ENCODE measurements at places on chromosomes 6 and 20. TPM values are rescaled to one million over a fixed set of nuclear protein-coding genes. Genes with fewer than 3 reads are reported as not detected.

- DNase-seq, result no peak
These were observed 716.4 kb upstream of the MARCKS start for GRCh38 chr6:113140721-113141120.

- DNase-seq, result no peak
These were observed 150.4 kb downstream of the RNGTT start for GRCh38 chr6:88813045-88813444.

DNA sequence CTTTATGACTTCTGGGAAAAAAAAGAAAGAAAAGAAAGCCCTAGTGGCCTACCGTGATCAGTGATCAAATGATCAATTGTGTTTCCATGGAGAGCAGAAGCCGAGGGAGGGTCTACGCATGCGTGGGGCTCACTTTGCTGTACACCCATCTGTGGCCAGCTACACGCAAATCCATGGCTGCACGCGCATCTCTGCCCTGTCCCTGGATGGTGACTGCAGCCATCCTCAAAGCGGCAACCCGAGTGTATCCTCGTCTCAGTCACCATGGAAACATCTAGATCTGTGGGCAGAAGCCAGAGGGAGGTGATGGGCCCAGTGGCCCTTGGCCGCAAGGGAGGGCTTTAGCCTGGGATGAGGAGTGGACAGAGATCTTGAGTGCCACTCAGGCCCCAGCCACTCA is 785 bp upstream of the ULBP3 start:
- no peak for DNase-seq

DNA sequence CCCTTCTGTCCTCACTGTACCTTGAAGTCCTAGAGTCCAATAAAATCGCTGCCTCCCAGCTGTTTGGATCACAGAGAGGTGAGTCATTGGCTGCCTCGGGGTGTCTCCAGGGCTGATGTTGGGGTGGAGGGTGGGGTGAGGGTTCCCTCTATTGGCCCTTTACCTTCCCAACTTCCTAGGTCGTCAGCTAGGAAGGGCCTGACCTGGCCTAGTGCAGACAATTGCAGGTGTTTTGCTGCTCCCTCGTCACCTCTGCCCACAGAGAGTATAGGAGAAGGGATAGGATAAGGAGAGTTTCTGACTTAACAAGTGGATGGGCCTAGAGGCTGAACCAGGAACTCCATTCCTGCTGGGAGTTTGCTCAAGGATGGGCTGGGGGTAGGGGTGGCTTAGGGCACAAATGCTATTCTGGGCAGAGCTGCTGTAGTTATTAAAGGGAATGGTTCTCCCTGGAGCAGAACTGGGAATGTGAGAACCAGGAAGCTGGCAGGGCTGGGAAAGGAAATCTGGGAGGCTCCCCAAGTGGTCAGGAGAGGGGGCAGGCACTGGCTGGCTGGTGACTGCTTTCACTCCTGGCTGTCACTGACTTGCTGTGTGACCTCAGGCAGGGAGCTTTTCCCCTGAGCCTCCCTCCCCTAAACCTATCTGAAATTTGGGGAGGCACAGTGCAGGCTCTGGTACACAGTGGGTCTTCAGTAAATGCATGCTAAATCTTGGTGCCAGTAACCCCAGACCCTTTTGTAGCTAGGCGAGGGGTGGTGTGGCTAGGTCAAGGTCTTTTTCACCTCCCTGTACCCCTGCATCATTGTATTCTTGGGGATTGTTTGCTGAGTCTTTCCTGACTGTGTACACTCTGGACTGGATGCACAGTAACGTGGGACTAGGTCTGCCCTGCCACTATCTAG is 1.5 kb downstream of the TP53INP2 start:
- DNase-seq, result peak; percentile 65

DNA sequence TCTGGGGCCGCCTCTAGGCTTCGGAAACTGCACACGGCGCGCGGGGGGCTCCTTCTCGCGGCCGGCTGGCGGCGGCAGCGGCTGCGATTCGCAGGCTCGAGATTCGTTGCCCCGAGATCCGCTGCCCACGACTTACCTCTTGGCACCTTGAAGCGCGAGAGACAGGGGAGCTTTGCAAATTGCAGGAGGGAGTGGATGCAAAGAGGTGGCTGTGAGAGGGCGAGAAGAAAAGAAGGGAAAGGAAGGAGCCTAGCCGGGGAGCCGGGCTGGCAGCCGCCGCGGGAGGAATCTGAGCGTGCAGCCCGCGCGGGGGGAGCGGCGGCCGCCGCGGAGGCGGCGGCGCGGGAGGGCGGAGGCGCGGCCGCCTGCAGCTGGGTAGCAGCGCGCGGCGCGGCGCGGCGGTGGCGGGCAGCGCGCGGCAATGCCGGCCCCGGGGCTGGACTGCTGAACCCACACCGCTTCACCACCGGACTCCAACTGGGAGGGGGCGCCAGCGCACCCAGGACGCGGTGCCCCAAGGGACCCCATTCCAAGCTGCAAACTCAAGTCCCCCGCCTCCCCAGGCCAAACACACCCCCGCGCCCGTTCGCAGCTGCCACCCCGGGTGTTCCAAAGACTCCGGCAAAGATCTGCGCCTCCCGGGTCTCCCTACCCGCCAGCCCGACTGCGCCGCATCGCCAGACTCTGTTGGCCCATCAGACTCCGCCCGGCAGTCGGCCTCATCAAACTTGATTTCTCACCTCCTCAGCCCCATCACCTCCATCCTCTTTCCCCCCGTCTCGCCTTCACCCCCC is 44.2 kb upstream of the SUPT3H start:
- peak; percentile 84 for DNase-seq

DNA sequence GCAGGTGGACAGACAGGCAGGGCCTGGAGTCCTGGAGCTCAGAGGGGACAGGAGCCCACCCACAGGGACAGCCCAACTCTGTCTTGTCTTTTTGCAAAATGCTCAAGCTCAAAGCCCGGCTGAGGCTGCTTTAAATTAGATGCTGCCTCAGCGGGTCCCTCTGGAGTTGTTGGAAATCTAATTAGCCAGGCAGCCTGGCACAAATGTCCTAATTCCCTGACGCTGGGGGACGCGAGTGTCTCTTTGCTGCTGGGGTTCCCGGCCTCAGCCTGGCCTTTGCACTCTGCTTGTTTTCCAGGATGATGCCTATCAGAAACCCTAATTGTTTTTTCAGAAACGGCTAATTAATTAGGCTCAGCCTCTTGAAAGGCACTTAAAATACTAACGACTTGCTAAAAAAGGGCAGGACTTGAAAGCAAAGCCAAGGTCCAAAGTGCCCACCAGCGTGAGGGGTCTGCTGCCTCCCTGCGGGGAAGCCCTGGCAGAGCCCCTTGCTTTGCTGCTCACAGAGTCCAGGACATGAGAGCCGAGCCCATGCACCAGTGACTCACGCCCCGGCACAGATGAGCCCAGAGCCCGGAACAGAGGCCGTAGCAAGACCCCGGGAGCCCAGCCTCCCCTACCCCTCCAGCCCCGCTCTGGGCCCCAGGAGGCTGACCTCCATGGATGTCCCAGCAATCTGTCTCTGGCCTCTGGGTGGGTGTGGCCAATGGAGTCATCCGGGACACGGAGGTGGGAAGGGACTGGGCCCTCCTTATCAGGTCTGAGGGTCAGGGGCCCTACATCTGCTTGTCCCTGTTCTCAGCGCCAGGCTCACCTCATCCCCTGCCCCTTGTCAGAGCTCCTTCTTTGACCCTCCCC is 46.0 kb upstream of the BHLHE23 start:
- no peak for DNase-seq

DNA sequence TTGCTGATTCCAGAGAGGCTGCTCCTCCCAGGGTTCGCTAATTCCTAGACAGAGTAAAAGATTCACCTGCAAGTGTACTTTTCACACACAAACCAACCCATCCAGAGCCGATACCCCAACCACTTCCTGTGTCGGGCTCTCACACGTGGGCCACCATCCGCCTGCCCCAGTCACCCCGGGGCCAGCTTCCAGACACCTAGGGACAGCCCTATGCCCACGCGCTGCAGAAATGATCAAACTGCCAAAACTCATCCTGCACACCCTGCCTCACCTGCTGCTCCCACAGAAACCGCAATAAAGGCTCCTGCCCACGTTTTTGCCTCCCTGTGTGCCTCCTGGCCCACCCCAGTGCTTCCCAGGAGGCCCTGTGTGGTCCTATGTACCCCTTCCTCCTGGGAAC is 59.5 kb downstream of the PSMG4 start:
- no peak for DNase-seq

GRCh38 chr6:106087548-106088325 is 1.6 kb downstream of the PRDM1 start:
- no peak for DNase-seq

DNA sequence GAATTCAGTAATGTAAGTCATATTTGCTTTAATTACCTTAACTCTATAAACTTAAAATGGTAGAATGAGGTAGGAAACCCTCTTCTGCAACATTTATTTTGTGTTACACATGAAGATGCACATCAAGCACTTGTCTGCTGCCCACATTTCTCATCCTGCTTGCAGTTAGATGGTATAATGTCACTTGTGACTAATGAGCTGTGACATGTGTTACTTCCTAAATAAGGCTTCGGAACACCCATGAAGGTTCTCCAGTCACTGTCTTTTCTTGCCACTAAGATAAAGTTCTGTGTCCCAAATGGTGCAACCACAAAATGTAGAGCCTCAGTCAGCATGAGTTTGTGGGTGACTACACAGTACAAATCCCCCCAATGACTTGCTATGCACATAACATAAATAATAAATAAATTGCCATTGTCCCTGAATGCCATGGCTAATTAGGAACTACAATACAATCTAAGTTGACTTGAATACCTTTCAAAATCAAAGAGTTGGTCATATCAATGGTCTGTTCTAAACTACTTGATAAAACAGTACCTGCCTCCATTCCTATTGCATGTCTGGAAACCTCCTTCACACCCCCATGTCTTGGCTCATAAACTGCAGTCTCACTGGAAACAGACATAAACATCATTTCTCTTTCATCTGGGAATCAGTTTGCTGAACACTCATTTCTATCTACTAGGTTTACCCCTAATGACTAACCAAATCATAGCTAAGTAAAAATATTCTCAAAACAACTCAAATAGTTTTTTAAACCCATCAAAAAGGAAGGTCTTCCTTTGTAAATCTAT is 157.2 kb downstream of the PTPRK start:
- DNase-seq, result no peak

DNA sequence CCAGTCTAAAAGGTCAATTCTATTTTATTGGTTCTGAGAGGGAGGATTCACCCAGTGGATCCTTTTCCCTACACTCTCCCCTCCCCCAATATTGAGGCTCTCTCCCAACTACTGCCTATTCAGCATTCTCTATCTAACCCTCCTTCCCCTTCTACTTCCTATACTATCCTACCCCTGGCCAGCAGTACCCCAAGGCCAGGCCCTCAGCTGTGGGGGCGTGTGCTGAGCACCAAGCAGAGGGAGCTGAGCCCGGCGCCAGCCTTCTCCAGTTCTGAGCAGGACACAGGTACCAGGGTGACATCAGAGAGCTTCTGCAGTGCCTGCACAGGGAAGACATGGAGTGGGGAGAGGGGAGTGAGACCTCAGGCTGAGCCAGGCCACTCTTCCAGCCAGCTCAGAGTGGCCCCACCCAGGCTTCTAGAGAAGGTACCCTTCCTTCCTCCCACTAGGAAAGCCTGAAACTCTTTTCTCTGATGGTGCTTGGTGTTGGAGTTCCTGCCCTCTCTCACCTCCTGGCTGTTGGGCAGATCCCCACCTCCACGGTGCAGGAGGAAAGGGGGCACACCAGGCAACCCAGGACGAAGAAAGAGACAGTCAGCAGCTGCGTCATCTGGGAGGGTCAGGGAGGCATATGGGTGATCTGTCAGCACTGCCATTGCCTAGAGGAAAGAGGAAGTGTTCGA is 1.9 kb downstream of the DDAH2 start:
- peak; percentile 71 for DNase-seq

- no peak for DNase-seq
These were observed 273.4 kb upstream of the SASH1 start for GRCh38 chr6:148069256-148069655.

DNA sequence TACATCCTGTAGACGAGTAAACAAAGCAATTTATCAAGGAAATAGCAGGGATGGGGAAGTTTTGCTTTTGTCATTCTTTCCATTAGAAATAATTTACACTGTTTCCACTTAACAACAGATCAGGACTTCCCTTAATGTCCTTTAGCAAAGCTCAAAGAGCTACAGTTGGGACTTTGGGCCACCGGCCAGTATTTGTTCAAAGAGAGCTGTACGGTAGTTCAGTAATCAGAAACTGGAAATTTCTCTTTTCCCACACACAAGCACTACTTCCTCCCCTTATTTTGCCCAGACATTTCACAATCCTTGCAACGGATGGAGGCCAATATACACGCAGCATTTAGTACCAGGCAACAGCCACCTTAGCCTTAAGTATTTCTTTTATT is 12.1 kb upstream of the HINT3 start:
- DNase-seq, result no peak

DNA sequence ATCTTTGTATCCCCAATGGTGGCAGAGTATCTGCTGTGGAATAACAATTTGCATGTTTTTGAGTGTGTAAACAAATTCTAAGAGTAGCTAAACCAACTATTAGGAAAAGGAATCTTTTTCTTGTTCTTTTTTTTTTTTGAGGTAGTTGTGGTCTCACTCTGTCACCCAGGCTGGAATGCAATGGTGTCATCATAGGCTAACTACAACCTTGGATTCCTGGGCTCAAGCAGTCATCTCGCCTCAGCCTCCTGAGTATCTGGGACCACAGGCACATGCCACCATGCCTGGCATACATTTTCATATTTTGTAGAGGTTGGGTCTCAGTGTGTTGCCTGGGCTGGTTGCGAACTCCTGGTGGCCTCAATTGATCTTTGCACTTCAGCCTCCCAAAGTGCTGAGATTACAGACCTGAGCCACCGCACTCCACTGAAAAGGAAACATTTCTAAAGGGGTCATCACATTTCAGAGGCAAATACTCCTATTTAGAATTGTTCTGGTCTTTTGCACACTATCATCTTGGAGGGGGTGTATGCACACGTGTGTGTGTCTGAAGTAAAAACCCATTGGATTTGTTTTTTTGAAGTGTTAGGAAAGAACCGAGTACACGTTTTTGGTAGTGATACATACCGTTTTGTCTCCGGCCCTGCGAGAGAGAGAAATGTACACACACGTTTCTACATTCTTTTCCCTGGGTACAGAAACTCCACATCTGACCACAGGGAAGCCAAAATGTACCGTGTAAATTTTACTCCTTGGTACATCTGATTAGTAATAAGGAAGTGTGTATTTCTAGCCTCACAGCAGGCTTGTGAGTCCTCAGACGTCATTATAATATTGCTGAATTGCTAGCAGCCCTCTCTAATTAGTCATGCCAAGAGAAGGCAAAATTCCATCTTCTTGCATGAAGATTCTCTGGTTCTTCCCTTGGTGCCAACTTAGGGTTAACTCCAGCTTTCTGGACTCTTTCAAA is 183.6 kb downstream of the JARID2 start:
- DNase-seq, result no peak

GRCh38 chr20:24971376-24972101 is 21.0 kb downstream of the APMAP start:
- DNase-seq, result no peak

The CST1 gene
- not detected for total RNA-seq

The LINC00237 gene
- total RNA-seq, result not detected

The GDAP1L1 gene
- 0.38 TPM for total RNA-seq

The DEF6 gene
- total RNA-seq, result 2.8 TPM

The TBP gene
- total RNA-seq, result 8.7 TPM

All from Right ventricle myocardium inferior (tissue), 1 donor.